ENCODE measurements at places on chromosomes 11 and 22.

DNA sequence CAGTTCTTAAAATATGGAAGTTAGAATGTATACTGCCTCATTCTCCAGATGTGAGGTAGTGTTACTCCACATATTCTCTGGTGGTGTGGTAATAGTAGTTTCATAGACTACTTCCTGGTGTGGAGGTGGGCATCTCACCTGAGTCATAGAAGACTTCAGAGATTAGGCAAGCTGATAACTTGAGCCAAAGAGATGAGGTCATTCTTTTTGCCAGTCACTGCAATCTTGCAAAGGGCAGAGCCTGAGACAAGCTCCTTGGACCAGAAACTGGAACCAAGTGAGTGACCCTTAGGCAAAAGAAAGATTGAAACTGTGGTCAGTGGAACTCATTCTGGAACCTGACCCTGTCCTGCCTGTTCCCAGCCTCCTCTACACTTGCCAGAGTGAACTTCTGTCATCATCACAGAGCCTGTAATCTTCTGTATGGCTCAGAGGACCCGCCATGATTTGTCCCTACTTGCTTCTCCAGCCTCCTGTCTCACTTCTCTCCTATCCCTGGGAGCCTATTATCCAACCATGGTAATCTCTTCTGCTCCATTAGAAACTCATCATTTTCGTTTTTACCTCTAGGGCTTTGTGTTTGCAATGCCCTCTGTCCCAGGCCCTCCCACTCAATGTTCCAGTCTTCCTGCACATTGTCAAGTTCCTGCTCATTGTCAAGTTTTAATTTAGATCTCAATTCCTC lies 10.6 kb upstream of the CCDC83 start:
- DNase-seq, result no peak

DNA sequence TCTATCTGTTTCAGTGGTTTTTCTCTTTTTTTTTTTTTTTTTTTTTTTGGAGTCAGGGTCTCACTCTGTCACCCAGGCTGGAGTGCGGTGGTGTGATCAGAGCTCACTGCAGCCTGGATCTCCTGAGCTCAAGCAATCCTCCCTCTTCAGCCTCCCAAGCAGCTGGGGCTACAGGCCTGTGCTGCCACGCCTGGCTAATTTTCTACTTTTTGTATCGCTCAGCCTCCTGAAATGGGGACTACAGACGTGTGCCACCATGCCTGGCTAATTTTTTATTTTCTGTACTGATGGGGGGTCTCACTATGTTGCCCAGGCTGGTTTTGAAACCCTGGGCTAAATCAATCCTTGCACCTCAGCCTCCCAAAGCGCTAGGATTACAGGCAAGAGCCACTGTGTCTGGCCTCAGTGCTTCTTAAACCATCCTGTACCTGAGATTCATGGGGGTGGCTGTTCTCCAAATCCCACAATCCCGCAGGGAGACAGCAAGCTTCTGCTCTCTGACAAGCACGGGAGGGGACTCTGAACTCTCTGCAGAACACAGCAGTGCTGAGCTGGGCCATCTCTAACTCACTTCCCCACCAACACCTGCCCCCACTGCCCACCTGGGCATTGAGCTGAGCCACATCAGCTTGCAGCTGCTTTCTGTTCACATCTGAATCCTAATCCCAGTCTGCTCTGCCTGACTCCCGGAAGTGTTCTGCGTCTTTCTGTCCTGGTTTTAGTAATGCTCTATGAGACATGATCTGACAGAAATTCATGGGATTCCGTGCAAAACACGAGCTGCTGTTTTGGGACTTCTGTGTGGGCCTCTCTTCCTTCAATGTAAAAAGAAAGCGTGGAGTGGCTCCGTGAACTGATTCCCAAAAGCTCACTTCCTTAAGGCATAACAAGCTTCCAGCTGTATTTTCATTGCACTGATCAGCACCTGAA lies 400.0 kb downstream of the LARGE1 start:
- no peak for DNase-seq

- no peak for DNase-seq
Measured at GRCh38 chr11:126115816-126116331, 53.2 kb upstream of the CDON start.

DNA sequence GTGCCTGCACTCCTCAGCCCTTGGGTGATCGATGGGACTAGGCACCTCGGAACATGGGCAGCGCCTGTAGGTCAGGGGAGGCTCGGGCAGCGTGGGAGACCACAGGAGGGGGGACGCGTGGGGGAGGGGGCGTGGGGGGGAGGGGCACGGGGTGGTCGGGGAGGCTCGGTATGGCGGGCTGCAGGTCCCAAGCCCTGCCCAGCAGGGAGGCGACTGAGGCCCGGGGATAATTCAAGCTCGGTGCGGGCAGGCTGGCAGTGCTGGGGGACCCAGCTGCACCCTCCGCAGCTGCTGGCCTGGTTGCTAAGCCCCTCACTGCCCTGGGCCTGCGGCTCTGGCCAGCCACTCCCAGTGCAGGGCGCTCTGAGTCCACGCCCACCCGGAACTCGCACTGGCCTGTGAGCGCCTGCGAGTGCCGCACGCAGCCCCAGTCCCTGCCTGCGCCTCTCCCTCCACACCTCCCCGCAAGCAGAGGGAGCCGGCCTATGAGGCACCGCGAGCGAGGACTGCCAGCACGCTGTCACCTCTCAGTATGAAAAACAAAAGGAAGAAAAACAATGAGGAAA lies 1698.3 kb upstream of the RAG2 start:
- no peak for DNase-seq
